ENCODE measurements at places on chromosomes 3 and 15. TPM values are rescaled to one million over a fixed set of nuclear protein-coding genes. Genes with fewer than 3 reads are reported as not detected.

CASR gene
- total RNA-seq, result not detected

GRK7 gene
- 0.17 TPM for total RNA-seq

SLC27A2 gene
- total RNA-seq, result 4.7 TPM

CLDN18 gene
- total RNA-seq, result 0.57 TPM

ACSBG1 gene
- not detected for total RNA-seq

LRTM1 gene
- 2.0 TPM for total RNA-seq

AADACL2 gene
- not detected for total RNA-seq

ANP32A gene
- 70.8 TPM for total RNA-seq

TTBK2 gene
- 30.3 TPM for total RNA-seq

LYZL4 gene
- 5.9 TPM for total RNA-seq

B3GALNT1 gene
- 14.0 TPM for total RNA-seq
